Gastrocnemius medialis (tissue), 4 donors: ENCODE measurements at places on chromosomes 6 and 20. TPM values are rescaled to one million over a fixed set of nuclear protein-coding genes. Genes with fewer than 3 reads are reported as not detected.
A peak's percentile ranks its signal among the peaks of the same experiment; 100 is the strongest.

GRCh38 chr6:19906171-19906570, 69.0 kb downstream of the ID4 start:
- DNase-seq, result no peak

DNA sequence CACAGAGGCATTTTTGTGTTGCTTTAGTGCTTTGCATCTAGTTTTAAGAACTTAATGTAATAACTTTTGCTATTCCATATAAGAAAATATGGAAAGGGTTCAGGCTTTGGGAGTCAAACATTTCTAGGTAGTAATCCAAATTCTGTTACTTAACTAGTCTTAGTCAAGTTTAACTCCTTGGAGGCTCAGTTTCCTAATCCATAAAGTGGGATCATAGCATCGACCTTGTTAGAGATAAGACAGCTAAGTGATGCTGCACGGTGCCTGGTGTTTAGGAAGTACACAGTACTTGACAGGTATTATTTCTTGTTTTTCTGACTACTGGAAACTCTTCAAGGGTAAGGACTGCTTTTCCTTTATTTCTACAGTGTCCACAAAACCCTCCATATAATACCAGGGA, 24.5 kb upstream of the ARMH2 start:
- DNase-seq, result no peak

Gene AGER
- total RNA-seq, result not detected

Gene TNXB
- total RNA-seq, result 37.0 TPM

DNA sequence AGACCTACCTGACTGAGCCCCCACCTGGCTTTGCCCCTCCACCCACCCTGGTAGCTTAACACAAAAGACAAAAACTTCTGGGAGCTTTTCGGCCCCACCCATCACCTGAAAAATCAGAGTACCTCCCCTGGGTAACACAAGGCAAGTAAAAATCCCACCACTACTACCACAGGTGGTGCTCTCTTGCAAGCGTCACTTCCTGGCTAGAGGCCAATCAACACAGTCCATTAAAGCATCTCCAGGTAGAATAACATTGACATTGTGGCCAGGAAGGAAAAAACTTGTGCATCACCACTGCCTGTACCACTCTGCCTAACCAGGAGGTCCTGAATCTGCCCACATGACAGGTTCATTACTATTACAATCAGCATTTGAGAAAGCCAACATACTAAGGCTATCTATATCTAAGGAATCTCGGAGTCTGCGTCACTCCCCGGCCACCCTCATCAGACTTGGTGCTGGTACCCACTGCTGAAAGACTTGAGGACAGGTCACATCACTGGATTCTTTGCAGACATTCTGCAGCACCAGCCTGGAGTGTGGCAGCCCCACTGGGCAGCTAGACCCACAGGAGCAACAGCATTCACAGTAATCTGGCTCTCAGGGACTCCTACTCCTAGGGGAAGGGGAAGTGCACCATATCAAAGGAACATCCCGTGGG, 125.9 kb downstream of the CDK19 start:
- DNase-seq, result no peak

DNA sequence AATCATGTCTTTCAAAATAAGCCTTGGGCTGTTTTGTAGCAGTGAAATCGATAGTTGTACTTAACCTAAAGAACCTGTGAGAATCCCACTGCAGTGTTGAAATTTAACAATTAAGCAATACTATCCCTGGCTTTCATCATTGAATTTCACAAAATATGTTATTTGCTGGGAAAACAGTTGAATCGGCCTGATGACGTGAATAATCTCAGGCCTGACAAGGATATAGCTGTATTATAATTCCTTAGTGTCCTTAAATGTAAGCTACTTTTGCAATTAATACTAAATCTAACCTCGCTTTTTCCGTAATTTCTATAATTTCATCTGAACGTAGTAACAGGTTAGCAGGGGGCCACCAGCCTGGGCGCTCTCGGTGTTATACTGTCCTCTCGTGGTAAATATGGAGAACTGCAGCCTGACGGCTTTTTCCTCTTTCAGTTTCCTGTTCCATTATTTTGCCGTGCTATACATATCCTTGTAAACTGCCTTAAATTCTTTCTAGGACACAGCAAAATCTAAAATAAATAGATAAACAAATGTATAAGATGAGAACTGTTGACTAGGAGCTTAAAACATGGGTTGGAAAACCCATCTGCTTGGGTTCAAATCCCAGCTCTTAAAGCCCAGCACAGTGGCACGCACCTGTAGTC, 24.0 kb downstream of the MTFR2 start:
- DNase-seq, result peak; percentile 24

Gene CLDN20
- not detected for total RNA-seq

Gene MOXD1
- total RNA-seq, result 0.69 TPM

DNA sequence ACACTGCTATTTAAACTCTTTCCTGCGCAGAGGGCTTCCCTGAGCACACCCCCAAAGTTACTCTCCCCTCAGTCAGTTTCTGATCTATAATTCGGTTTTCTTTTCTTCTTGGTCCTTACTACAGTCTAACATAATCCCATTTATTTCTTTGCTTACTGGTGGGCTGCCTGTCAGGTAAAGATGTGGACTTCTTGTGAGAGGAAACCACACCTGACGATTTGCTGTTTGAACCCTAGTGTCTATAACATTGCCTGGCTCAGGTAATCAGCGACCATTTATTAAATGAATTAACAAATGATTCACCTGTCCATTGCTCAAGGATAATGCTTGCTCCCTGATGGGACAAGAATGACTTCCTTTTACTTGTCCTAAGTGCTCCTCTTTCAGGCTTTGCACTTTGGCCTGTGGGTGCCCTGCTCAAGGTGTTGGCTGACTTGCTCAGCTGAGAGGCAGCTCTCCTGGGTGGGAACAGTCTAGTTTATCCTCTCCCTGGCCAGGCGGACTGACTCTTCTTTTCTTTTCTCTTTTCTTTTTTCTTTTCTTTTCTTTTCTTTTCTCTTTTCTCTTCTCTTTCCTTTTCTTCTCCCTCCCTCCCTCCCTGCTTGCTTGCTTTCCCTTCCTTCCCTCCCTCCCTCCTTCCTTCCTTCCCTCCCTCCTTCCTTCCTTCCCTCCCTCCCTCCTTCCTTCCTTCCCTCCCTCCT, 233.1 kb downstream of the BCAS1 start:
- no peak for DNase-seq

Gene AIF1
- total RNA-seq, result 4.8 TPM

DNA sequence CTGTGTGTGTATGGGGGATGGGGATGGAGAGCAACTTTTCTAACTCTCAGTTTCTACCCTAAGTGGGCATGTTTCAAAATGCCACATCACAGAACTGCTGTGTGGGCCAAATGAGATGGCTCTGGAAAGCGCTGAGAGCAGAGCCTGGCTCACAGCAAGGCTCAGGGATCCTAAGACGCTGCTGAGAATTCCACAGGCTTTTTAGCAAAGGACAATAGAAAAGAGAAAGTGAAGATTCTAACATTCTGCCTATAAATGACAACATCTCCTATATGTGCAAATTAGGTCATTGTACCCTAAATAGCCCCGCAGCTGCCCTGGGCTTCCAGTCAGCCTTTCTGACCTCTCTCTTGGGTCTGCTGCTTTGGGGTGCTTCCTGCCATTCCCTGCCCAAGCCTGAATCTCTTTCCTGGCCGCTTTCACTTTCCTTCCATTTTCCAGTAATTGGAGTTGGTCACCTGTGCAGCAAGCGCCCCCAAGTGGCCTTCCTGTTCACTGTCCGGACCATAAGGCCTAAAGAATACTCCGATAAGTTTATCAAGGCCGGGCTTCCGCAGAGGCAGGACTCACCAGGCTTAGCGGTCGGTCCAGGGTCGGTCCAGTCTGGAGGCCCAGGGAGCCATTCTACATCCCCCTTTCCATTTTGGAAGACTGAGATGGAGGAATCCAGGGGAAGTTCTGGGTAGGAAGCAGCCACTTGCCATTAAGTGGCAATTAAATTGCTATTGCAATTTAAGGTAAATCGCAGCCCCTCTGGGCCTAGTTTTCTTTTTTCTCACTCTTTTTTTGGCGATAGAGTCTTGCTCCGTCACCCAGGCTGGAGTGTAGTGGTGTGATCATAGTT, 6.7 kb upstream of the DDR1 start:
- DNase-seq, result peak; percentile 89

Gene TMEM242
- total RNA-seq, result 3.9 TPM

- DNase-seq, result no peak
These were observed 3.6 kb downstream of the RPS21 start for GRCh38 chr20:62390317-62391164.

Gene TCP11
- total RNA-seq, result not detected

GRCh38 chr6:155676346-155676745, 220.7 kb upstream of the NOX3 start:
- DNase-seq, result no peak

GRCh38 chr6:90383196-90383822, 86.7 kb upstream of the BACH2 start:
- no peak for DNase-seq

- DNase-seq, result no peak
These were observed 303.8 kb upstream of the MAN1A1 start for GRCh38 chr6:119653329-119653728.

DNA sequence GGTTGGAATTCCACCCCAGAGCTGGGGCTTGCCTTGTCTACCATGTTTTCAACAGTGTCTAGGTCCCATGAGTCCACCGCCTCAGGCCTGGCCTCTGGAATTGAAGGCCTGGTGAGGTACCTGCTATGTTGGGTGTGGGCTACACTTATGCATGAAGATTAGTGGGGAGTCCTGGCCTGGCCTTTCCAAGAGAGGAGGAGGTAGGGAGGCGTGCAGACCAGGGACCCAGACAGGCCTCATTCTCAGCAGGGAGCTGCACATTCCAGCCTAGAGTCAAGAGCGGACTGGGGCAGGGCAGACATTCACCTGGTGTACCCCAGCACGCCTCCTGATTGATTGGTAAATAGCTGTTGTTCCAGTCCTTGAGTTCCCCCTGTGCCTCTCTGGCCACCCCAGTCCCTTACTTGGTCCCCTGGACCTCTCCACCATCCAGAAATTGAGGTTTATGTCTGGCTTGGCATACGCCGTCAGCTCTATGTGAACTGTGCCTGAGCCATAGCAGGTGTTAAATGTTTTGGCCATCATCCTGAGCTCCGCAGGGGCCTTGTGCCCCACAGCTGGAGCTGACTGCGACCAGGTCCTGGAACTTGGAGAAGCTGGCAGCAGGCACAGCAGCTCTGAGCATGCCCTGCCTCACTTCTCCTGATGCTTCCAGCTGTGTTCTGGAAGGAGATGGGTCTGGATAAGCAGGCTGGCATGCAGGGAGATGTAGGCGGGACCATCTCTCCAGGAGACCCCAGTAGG, 8.2 kb upstream of the VEGFA start:
- no peak for DNase-seq

GRCh38 chr6:170137911-170138910, 152.7 kb downstream of the DLL1 start:
- no peak for DNase-seq

DNA sequence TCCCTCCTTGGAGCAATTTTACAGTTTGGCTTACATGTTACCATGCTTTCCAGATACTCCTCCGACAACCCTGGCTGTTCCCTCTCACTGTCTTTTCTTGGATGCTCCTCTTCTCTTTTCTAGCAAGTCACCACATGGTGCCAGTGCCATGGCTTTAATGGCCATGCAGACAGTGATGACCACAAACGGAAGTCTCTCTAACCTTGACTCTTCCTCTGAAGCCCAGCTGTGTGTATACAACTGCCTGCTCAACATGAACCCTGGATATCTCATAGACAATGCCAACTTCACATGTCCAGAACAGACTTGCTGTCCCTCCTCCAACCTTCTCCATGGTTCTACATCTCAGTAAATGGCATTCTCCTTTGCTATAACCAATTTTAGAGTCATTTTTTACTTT, 49.8 kb upstream of the NEDD9 start:
- no peak for DNase-seq

DNA sequence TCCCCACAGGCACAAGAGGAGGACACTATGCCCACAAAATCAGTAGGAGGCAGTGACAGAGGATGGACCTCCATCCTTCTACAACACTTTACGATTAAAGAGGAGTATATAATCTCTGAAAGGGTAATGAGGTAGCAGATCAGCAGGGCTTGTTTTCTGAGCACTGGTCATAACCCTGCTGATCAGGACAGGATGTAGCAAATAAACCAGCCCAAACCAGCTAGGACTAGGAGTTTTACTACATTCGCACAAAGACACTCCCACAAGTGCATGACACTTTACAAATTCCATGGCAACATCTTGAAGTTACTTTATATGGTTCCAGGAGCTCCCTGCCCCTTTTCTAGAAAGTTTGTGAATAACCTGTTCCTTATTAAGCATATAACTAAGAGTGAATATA, 73.3 kb upstream of the CHD6 start:
- no peak for DNase-seq

DNA sequence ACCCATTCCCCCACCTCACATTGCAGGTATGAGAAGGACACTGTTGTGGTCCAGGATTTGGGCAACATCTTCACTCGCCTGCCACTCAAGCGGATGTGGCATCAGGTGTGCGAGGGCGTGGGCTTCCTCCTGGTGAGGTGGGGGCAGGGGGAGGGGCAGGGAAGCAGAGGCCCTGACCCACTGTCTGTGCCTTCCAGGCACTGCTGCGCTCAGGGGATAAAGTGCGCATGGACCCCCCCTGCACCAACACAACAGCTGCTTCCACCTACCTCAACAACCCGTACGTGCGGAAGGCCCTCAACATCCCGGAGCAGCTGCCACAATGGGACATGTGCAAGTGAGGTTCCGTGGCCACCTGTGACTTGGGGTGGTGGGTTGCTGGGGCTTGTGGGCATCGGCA, 3.7 kb downstream of the CTSA start:
- DNase-seq, result no peak

Gene BHLHE23
- not detected for total RNA-seq
